ENCODE measurements at places on chromosomes 4 and X.

DNA sequence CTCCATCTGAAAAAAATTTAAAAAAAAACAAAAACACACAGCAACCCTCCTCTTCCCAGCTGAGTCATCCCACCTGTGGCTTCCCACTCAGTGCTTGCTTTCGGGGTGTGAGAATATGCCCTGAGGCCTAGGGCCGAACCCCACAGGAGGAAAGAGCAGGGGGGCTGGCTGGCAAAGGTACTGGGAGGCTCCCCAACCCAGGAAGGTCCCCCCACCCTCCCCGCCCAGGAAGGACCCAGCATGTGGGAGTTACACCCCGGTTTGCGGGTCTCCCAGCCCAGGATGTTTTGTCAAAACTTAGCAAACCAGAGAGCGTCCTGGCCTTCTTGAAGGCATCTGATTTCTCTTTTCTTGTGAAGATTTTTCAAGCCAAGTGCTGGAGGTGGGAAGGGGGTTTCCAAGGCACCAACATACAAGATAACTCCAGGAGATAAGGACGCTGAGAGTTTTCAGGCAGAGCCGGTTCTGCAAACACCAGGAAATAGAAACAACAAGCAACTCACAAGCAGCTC lies 25.7 kb upstream of the CSF2RA start:
- no peak for DNase-seq

GRCh38 chr4:7422151-7422897 lies 12.4 kb downstream of the PSAPL1 start:
- DNase-seq, result no peak

- DNase-seq, result no peak
These were observed 184.4 kb downstream of the DKK2 start for GRCh38 chr4:106851726-106852125.

- peak; percentile 61 for DNase-seq
These were observed 671.7 kb upstream of the NR3C2 start for GRCh38 chr4:149113804-149114430.

DNA sequence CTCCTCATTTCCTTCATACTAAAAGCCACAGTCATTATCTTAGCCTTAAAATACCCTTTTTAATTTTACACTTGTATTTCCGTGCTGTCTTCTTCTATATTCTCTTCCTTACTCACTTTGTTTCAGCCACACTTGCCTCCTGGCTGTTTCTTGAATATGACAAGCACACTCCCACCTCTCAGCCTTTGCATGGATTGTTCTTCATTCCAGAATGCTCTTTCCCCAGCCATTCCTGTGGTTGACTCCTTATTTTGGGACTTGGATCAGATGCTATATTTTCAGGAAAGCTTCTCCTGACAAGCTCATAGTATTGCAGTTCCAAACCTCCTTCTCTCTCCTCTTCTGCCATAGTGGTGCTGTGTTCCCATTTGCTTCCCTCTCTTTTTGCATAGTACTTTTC lies 291.3 kb downstream of the PDHA2 start:
- DNase-seq, result no peak

GRCh38 chrX:154517101-154517781 lies 1.2 kb upstream of the FAM3A start:
- DNase-seq, result no peak

DNA sequence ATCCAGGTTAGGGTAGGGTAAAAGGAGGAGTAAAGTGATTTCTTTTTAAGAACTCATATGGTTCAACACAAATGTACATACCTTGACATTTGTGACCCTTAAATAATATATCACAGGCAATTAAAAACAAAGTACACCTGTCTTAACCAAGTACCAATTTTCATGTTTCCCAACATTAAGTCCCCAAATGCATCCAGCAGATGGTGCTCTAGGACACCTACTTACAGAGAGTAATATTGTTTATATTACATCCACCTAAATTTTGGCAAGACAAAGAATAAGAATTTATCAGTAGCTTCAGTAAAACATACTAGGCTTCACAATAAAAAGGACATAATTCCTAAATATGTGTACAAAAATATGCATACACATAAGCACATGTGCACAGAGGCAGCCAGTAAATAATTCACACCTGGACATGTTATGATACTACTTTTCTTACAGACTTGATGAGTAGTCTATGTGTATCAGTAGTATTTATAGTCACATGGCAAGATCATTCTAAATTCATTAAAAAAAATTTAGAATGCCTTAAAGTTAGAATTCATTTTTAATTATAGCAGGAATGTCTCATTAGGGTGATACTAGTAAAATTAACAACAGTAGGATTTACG lies 219.7 kb downstream of the DCLK2 start:
- peak; percentile 85 for DNase-seq

GRCh38 chr4:26871611-26872010 lies 11.0 kb downstream of the STIM2 start:
- peak; percentile 76 for DNase-seq

GRCh38 chrX:115268421-115268820 lies 21.1 kb upstream of the LUZP4 start:
- no peak for DNase-seq

DNA sequence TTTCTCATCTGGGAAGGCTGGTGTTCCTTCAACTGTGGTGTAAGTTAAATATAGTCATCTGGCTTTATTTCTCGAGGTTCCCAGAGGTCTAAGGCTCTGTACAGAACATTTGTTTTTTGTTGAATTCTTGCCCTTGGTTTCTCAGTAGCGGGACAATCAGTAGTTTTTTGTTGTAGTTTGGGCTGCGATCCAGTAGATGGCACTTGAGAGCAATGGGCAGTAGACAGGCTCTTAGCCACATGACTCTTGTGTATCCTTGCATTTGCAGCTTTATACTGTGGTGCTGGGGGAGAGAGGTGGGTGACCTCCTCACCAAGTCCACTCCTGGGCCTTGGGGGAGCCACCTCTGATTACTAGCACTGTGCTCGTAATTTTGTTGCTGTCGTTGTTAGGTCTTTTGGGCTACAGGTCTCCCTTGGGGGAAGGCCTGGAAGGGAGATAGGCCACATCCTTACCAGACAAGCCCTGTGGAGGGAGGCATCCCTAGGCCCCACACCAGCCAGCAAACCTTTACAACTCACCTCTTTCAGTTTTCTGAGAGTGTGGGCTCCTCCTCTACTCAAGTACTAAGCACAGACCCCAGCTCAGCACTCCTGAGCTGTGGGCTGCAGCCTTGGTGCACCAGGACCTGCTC lies 8.1 kb downstream of the ETDB start:
- DNase-seq, result peak; percentile 46

DNA sequence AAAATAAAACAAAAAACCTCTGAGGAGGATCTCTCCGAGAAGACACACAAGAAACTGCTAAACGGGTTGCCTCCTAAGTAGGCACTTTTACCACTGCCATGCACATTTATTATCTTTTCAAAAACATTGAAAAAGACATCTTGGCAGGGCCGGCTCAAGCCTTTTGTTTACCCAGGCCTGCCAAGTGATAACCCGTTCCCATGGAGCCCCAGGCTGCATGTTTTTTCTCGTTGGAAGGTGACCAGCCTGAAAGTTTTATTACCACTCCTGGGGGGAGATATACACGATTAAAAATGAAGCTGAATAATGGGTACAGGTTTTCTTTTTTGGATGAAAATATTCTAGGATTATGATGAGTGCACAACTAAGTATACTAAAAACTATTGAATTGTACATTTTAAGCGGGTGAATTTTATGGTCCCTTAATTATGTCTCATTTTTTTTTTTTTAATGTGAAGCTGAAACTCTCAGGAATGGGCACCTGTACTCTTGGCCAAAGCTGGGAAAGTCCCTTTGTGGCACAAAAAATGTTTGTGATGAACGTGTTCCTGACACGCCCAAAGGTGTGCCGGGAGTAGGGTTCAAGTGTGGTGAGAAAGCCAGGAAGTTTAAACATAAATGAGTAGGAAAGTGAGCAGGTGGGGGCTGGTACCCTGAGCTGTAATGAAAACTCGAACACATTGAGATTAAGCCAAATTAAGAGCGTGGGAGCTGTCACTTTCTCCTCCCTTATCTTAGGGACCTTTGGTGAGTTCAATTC lies 1.5 kb upstream of the MAP7D2 start:
- DNase-seq, result no peak

DNA sequence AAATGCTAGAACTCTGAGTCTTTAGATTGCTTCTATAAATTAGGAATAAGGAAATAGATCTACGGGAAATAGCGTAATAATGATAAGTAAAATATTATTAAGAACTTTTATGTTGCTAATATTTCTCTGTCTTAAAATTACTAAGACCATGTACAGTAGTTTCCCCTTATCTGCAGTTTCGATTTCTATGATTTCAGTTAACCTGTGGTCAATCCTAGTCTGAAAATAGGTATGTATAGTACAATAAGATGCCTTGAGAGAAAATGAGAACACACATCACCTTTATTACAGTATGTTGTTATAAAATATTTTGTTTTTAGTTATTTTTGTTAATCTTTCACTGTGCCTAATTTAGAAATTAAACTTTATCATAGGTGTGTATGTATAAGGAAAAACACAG lies 92.6 kb downstream of the CCSER1 start:
- no peak for DNase-seq

GRCh38 chr4:52296341-52296740 lies 245.2 kb downstream of the SPATA18 start:
- no peak for DNase-seq

DNA sequence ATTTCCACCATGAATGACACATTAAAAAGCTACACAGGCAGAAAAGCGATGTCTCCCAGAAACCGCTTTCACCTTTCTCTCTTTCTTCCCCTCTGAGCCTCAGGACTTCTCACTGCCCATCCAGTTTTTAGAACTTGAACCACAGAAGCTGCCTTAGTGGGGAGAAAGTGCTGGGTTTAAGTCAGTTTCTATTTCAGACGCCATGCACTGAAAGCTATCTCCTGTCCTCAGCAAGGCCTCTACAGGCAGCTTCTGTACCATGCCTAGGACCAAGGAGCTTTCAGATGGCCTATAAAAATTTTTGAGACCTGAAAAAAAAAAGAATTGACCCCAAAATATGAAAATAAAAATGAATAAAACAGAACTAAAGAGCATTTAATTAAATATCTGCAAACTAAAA lies 34.5 kb downstream of the RAB33B start:
- DNase-seq, result no peak

GRCh38 chr4:88779431-88779830 lies 81.8 kb upstream of the NAP1L5 start:
- DNase-seq, result peak; percentile 57

- no peak for DNase-seq
These were observed 79.9 kb upstream of the ATOH1 start for GRCh38 chr4:93748373-93749291.

GRCh38 chr4:22814906-22815305 lies 122.2 kb downstream of the GBA3 start:
- no peak for DNase-seq

DNA sequence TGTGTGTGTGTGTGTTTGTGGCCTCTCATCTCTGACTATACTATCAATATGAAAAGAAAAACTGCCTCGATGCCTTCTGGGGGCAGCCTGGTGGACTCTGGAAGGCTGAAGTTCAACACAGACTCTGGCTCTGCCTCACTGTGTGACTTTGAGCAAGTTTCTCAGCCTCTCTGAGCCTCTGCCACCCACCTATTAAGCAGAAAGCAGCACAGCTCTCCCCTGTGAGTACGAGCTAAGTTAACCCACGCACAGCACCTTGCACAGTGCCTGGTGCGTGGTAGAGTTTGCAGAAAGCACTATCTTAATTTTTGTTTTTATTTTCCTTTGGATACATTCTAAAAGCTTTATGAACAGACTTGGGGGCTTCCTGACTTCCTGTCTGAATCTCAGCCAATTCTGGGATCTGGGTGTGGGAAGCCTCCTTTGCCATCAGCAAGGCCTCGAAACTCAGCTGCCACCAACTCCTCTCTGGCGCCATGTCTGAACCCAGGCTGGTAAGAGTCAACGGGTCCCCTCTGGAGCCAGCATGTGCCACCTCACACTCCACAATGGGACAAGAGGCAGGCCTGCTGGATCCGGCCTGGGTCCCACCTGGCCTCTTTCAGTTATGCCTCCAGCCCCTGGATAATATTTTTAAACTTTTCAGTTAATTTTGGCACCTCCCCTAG lies 57.3 kb downstream of the JAKMIP1 start:
- DNase-seq, result no peak

DNA sequence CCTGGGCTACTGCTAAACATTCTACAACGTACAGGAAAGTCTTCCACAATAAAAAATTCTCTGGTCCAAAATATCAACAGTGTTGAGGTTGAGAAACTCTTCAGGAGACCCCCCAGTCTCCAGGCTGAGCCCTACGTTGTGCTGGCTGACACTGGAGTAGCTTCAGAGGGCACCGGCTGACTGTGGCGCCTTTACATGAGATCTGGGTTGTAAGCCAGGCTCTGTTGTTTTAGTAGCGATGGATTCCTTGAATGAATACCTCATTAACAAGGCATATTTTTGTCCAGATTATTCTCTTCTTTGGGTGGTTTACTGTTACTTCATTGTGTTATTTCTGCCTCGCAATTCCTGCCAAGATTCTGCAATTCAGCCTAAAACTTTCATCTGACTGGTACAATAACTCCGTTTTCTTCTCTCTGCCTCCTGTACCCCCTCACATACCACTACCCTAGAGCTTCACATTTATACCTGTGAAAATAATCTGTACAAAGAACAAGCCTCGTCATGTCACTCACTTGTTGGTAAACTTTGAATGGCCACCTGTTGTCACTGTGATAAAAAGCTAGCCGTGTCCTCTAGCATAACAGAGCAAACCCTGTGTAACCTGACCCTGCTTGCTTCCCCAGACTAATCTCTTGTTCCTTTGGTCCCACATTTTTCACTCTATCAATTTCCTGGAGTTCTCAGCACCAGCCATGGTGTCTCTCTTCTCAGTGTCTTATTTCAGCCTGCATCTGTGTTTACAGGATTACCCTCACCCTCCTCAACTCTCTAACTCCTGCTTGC lies 1476.1 kb upstream of the TENM3 start:
- DNase-seq, result no peak

- DNase-seq, result peak; percentile 56
These were observed 182.7 kb upstream of the FAT4 start for GRCh38 chr4:125131891-125132680.

DNA sequence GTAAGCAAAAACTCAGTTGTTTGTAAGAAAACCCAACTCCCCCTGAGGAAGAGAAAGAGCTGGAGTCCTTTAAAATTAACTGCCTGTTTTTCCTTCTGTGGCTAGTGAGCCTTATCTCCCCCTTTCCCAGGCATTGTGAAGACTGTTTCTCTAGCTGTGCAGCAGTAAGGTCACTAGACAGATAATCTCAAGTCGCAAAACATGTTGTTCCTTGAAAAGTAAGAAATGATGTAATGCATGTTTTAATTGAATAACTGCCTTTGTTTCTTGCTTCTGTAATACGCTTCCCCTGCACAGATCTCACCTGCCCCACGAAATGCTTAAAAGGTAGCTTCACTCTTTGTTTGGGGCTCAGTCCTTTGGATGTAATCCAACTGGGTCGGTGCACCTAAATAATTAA lies 5.8 kb upstream of the GAGE12J start:
- no peak for DNase-seq

DNA sequence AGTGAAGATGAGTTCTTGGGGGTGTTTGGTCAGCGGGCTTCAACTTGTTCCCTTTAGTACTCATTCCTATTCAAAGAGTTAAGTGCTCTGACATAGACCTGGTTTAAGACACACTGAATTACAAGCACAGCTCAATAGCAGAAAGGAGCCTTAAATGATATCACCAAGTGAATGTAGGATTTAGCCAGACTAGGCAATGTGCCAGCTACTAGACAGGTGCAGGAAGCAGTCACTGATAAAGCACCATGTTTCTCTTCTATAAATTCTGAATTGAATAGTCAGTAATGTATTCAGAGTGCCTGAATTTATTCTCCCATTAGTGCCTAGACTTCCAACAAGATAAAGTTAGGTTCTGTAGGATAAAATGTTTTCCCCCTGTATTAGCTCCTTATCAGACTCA lies 63.6 kb downstream of the ASB9 start:
- no peak for DNase-seq

Data from fibroblast of the aortic adventitia (primary cell).